Aorta (tissue), 5 donors: ENCODE measurements at places on chromosomes 13 and 19. TPM values are rescaled to one million over a fixed set of nuclear protein-coding genes. Genes with fewer than 3 reads are reported as not detected.

DNA sequence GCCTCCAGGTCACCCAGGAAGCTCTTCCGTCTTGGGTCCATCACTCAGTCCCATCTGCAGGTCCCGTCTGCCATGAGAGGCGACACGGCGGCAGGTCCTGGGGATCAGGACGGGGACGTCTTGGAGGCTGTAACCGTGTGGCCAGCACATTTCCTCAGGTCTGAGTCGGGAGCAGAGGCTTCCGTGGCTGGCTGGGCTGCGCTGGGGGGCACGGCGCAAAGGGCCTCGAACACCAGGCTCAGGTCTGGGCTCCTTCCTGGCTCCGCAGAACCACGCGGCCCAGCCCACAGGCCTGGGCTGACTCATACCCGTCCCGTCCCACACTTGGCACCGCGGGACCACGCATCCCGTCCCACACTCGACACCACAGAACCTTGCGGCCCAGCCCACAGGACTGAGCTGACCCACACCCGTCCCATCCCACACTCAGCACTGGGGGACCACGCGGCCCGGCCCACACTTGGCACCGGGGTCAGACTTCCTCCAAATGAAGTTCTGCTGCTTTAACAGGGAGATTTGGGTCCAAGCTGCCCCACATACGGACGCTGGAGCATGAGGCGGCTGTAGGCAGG lies 30.2 kb downstream of the SBNO2 start:
- H3K36me3 ChIP-seq = no peaks in the 10 kb centered on the region
- no peak overlapping the region for H3K4me3 ChIP-seq
- no peaks in the 10 kb centered on the region for H3K27me3 ChIP-seq
- no peak for DNase-seq
- no peaks in the 10 kb centered on the region for H3K4me1 ChIP-seq

DNA sequence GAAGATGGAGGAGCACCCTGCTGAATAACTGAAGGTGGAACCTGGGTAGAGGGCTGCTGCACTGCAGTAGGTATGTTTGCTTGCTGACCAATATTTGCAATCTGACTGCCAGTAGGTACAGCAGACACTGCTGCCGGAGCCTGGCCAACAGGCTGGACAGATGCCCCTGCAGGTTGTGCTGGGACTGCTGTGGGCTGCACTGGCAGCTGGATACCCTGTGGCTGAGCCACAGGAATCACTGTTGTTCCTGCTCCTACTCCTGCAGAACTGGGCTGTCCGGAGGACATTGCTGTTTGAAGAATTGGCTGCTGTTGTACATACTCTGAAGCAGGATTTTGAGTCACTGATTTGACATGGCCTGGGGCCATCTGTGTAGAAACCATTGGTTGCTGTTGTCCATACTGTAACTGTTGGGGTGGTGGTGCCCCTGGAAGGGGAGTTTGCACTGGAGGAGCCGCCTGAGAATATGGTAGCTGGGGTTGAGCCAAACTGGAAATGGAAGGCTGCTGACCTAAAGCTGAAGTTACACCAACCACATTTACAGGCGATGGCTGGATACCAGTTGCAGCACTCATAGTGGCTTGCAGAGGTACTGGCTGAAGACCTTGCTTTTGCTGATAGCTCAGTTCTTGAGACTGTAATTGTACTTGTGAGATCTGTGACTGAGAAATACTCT lies 2.2 kb downstream of the TSC22D1 start:
- no peak for DNase-seq
- H3K27me3 ChIP-seq = no peaks in the 10 kb centered on the region
- no peak overlapping the region for H3K27ac ChIP-seq
- peaks cover 3% of the 10 kb centered on the region for H3K4me1 ChIP-seq

DNA sequence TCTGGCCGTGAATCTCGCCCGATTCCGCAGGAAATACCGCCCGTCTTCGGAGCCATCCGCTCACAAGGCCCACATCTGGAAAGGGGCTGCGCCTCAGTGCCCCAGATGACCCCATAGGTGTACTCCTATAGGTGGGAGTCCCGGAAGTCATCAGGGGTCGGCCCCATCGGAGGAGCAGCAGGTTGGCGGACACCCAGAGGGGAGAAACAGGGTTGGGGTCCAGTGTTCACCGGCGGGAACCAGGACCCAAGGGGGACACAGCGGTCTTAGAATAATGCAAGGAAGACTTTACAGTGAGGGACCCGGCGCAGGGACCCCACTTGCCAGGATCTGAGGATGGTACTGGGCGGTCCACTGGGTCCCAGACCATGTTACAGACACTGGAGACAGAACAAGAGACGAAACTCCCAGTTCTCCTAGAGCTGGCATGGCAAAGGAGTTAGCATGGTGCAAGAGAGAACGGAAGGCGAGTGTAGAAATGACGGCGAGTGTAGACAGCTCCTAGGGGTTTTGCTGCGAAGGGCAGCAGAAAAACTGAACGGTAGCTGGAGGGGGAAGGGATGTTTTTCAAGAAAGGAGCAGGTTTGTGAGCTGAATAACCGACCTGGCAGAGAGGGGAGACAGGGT lies 4.2 kb upstream of the RGL3 start:
- H3K27me3 ChIP-seq = no peaks in the 10 kb centered on the region
- H3K4me3 ChIP-seq = no peak overlapping the region
- DNase-seq = no peak
- H3K27ac ChIP-seq = no peak overlapping the region

- H3K4me1 ChIP-seq = no peaks in the 10 kb centered on the region
- H3K27me3 ChIP-seq = no peaks in the 10 kb centered on the region
- DNase-seq = no peak
- no peak overlapping the region for H3K27ac ChIP-seq
- H3K4me3 ChIP-seq = no peak overlapping the region
Observed at GRCh38 chr19:19446655-19447437, 41.4 kb downstream of the GATAD2A start.

Gene KLK3
- total RNA-seq = not detected

Gene COX7A1
- total RNA-seq = 172 TPM

Gene NAPSA
- 0.52 TPM for total RNA-seq
